ENCODE measurements at places on chromosomes 6 and 20.

DNA sequence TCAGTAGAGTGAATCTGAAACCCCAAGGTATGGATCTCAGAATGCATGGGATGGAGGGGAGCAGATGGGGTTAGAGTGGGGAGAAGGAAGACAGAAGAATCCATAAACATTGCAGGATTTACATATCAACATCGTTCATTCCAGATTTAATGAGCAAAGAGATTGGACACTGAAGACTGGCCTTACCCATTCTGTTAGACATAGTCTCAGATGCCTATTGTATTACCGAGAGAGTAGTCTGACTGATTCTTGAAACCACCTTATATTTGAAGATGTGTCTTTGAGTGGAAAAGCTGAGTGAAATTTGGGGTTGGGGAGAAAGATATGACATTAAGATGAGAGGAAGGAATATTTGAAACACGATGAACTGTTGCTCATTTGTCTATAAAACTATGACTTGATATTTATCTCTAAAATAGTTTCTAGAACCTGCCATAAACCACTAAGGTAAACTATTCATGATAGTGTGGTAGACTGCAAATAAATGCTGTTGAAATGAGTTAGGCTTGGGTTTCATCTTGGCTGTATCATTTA lies 5.7 kb downstream of the HLA-DRA start:
- no peak for DNase-seq

DNA sequence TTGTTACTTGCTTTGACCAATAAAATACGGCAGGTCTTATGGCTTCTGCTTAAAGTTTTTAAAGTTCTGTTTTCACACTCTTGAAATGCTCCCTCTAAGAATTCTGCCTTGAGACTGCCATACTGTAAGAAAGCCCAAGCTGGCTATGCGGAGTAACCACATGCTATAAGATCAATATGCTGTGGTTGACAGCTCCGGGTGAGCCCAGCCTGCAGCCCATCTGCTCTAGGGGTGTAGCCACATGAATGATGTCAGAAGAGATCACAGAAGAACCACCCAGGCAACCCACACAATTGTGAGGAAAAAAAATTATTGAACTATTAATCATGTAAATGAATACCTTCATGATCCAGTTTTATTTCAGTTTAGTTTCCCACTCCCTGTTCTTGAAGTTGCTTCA lies 26.1 kb upstream of the SH3BGRL2 start:
- no peak for DNase-seq

- DNase-seq, result no peak
These were observed 198.5 kb downstream of the SOD2 start for GRCh38 chr6:159494586-159494972.

- no peak for DNase-seq
These were observed 124.5 kb upstream of the AHI1 start for GRCh38 chr6:135622081-135622480.

DNA sequence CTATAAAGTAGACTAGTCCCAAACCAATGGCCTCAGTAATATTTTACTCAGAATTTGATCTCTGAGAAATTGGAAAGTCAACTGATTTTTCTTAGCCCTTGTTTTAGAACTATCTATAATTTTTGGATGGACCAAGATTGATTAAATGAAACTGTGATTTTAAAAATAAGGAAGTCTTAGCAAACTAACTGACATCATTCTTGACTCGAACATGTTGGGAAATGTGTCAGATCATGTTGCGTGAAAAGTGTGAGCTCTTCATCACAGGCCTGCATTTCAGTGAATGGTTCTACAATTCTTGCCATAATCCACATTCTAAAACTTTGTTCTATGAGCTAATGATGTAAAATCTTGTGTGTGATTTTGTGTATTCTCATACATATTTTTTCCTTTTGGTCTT lies 11.0 kb downstream of the TNFAIP3 start:
- DNase-seq, result no peak
